Lung (tissue), 17 donors: ENCODE measurements at places on chromosomes 13 and 19. TPM values are rescaled to one million over a fixed set of nuclear protein-coding genes. Genes with fewer than 3 reads are reported as not detected.

DNA sequence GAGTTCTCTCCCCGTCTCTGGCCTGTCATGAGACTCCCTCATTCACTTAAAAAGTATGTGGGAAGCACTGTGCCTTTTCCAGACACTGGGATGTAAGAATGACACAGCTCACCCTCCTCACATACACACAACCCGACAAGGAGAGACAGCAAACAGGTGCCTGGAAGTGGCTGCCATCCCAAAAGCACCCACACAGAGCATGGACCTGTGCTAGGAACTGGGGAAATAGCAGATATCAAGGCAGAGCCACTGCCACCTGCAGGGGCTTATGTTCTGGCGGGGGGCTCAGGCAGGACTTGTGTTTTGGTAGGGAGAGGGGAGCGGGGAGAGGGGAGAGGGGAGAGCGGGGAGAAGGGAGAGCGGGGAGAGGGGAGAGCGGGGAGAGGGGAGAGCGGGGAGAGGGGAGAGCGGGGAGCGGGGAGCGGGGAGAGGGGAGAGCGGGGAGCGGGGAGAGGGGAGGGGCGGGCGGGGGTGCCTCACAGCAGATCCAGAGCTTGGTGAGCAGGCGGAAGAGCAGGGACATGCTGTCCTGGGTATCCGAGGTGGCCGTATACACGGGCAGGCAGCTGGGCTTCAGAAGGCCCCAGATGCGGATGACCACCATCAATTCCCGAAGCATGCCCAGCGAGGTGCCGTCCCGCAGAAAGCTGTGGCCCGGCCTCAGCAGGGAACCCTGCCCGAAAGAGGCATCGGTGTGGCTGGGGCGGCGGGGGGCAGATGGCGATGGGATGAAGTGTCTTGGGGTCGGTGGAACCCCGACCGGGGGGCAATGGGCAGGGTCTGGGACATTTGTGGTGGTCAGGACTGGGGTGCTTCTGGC lies 12.2 kb downstream of the CFD start:
- no peak for DNase-seq

DNA sequence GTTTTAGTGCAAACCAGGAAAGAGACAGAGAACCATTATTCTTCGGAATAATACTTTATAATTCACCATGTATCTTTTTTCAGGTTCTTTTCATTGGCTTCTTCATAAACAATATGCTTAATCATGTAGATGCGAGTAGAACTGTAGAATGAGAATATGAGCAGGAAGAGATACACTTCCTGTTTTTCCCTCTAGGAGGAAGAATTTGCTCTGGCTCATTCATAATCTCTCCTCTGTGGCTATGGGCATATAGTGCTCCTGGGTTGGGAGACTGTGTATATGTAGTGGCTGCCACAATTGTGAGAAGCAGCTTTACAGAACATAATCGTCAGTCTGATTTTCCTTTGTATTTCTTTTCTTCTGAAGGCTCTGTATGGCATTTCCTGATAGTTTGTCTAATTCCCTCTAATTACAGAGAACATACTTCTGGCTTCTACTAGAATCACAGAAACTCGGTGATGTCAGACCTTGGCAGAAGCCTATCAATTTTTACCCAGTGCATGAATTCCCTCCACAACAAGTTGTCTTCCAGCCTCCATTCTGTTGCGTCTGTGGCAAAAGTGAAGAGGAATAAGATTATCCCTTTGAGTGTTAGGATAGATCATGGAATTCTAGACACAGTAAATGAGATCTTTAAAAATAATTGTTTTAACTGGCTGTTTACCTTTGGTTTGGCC lies 2.9 kb upstream of the DCLK1 start:
- no peak for DNase-seq

GRCh38 chr19:45254044-45254531 lies 3.0 kb downstream of the MARK4 start:
- no peak for DNase-seq

KIR3DL1 gene
- polyA plus RNA-seq: 0.16 TPM

DNA sequence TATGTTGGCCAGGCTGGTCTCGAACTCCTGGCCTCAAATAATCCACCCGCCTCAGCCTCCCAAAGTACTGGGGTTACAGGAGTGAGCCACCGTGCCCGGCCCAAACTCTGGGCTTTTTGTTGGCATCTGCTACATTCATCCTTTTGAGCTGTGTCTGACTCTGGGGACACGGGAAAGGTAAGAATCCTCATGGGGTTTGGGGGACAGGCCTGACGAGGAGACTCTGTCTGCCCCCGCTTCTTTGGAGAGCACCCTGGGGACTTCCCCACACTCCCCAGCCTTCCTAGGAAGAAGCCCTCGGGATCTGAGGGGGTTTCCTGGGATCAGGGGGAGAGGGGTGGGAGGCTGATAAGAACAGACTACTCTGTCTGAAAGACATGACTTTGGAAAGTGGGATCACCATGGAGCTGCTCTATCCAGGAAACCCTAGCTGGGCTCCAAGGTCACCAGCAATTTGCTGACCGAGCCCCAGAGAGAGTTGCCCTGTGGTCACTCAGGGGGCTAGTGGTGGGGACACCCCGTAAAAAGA lies 8.1 kb upstream of the FCER2 start:
- no peak for DNase-seq

PGLYRP1 gene
- polyA plus RNA-seq: 1.0 TPM

DNAAF3 gene
- polyA plus RNA-seq: 10.9 TPM

DNA sequence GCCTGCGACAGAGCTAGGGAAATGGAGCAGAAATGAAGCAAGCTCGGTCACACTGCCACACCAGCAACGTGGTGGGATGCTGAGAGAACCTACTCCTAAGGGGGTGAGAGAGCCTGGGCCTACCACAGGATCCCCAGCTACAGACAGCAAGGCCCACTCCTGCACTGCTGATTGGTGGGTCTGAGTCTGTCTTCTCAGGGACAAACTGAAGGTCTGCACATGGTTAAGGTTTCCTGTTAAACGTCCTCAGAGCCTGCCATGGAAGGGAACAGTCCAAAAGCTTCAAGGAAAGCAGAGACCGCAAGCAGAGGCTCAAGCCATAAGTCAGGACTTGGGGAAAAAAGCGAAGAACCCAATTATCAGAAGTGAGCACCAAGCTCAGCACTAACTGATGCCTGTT lies 53.5 kb upstream of the MED4 start:
- no peak for DNase-seq

DNA sequence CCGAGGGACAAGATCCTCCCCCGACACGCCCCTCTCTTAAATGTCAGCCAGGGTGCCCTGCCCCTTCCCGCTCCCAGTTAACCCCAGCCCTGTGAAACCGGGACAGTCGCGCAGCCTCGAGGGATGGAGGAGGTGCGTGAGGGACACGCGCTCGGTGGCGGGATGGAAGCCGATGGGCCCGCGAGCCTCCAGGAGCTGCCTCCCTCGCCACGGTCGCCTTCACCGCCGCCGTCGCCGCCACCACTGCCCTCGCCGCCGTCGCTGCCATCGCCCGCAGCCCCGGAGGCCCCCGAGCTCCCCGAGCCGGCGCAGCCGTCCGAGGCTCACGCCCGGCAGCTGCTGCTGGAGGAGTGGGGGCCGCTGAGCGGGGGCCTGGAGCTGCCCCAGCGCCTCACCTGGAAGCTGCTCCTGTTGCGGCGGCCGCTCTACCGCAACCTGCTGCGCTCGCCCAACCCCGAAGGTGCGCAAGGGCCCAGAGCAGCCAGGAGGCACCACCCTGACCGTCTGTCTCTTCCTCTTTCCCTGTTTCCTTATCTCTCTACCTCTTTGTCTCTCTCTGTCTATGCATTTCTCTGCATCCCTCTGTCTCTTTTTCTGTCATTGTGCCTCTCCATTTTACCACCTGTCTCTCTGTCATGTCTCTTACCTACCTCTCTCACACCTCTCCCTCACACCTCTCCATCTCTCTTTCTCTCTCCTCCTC lies at the start of gene NCCRP1:
NCCRP1 (plus strand) TSS at position 105 of the 703 bp plus-strand sequence; CDS start at position 124, 19 bp downstream.
- no peak for DNase-seq

DNA sequence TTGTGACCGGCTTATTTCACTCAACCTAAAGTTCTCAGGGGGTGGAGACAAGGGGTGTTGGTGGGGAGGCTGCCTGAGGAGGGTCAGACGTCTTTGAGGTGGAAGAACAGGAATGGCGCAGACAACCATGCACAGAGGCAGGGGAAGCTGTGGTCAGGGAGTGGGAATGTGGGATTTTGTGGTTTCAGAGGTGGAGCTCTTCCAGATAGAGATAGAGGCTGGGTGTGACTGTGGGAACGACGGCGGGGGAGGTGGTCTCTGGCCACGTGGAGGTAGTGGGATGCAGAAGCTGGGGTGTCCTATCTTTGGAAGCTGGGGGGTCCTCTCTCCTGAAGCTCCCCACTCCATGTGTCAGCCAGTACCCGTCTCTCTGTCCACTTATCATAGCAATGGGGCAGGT lies 7.8 kb upstream of the KLK14 start:
- peak; percentile 8 for DNase-seq

GRCh38 chr19:10513223-10513622 lies 4.0 kb downstream of the S1PR5 start:
- no peak for DNase-seq

- DNase-seq: peak; percentile 83
These were observed 6.3 kb downstream of the PNKP start for GRCh38 chr19:49861107-49861506.

DNA sequence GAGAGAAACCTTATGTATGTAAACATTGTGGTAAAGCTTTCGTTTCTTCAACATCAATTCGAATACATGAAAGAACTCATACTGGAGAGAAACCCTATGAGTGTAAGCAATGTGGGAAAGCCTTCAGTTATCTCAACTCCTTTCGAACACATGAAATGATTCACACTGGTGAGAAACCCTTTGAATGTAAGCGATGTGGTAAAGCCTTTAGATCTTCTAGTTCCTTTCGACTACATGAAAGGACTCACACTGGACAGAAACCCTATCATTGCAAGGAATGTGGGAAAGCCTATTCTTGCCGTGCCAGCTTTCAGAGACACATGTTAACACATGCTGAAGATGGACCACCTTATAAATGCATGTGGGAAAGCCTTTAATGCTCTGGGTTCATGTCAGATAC lies 24.7 kb downstream of the ZNF136 start:
- no peak for DNase-seq

- no peak for DNase-seq
These were observed 2.5 kb downstream of the COX6B2 start for GRCh38 chr19:55352040-55352439.

GRCh38 chr19:42121656-42122069 lies 10.6 kb downstream of the POU2F2 start:
- DNase-seq: no peak

DNA sequence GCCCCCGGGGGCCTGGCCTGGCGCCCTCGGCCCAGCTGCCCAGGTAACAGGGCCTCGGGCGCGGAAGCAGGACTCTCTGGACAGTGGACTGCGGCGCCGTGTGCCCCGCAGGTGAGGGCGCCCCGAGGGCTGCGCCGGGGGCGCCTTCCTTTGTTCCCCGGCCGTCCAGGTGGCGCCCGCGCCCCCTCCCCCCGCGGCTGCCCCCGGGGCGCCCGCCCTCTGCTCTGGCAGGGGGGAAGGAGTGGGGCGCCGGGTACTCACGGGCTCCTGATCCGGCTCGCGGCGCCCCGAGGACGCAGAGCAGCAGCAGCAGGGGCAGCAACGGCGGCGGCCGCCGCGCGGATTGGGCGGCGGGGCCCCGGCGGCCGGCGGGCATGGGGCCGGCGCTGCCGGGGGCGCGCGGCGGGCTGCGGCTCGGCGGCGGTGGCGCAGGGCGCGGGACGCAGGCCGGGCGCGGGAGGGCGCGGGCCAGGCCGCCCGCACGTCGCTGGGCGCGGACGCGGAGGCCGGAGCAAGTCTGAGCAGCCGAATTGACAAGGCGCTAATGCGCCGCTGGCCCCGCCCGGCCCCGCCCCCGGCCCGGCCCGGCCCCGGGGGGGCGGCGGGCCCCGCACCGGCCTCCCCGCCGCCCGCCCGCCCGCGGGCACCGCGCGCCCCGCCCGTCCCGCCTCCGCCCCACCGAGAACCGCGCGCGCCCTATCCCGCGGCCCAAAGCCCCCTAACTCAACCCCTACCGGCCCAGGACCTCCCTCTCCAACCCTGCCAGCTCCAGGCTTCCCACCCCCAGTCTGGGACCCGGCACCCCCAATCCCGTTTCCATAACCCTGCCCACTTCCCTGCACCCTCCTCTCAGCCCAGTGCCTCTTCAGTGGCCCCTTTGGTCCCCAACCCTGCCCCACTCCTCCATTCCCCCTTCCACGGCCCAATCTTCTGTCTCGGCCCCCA lies at the start of gene CRLF1:
CRLF1 (minus strand) TSS at position 519 of the 945 bp plus-strand sequence; CDS start at position 376, 143 bp downstream.
- peak; percentile 46 for DNase-seq

AP1M2 gene
- polyA plus RNA-seq: 70.9 TPM

KIR2DL4 gene
- polyA plus RNA-seq: 0.63 TPM

TEX26 gene
- polyA plus RNA-seq: 2.5 TPM

DNA sequence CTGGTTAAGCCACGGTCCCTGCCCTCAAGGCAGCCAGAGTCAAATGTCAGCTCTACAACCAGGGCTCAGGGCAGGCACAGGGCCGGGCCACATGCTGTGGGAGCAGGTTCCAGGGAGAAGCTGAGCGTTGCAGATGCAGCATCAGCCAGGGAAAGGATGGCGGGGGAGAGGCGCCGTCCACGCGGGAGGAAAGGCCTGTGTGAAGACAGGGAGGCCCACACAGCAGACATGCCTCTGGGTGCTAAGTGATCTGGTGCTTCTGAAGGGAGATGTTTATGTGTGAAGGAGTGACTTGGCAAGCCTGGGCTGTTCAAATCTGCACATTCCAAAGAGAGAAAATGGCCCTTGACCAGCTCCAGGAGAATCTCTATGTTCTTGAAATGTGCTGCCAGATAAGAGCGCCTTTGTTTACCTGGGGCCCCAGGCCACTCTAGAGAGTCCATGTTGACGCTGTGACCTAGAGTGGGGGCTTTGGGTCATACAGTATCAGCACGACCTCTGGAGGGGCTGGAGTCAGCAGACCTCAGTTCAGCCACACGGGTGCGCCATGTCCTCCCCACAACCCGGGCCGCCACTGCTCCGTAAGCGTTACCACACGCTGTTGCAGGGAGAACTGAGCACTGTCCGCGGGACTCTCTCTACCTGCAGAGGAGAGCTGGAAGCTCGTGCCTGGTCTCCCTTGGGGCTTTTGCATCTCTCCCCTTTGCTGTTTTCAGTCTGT lies 15.9 kb upstream of the ATF5 start:
- peak; percentile 11 for DNase-seq
